ENCODE measurements at places on chromosomes 5 and 9.

- peak; percentile 20 for DNase-seq
Observed at GRCh38 chr5:42514754-42515153, 91.5 kb downstream of the GHR start.

DNA sequence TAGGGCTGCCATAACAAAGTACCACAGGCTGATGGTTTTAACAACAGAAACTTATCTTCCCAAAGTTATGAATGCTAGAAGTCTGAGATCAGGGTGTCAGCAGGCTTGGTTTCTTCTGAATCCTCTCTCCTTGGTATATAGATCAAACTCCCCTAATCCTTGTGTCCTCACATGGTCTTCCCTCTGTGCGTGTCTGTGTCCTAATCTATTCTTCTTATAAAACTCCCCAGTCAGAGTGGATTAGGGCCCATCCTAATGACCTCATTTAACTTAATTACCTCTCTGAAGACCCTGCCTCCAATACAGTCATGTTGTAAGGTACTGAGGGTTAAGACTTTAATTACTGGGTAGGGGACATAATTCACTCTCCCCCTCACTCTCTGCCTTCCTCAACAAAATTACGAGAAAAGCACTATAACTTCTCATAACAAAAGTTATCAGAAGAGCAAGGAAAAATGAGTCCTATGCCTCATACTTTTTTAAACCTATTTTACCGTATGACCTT, 68.6 kb downstream of the DPYSL3 start:
- peak; percentile 57 for DNase-seq

GRCh38 chr5:138370537-138370936, 18.1 kb downstream of the KDM3B start:
- no peak for DNase-seq

DNA sequence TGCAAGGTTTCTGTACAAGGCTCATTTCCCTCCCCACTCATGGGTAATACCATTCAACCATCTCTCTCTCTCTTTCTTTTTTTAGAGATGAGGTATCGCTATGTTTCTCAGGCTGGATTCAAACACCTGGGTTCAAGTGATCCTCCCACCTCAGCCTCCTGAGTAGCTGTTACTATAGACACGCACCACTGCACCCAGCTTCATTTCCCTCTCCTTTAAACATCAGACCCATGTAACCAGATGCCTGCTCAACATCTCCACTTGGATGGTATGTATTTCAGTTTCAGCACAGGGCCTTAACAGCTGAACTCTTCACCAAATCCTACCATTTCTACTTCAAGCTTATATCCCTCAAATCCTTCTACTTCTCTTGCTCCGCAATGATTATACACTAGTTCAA, 117.4 kb downstream of the SSBP2 start:
- no peak for DNase-seq

GRCh38 chr9:29637471-29638237, 2064.4 kb upstream of the C9orf72 start:
- no peak for DNase-seq

GRCh38 chr5:179612577-179613459, 10.7 kb downstream of the HNRNPH1 start:
- no peak for DNase-seq

DNA sequence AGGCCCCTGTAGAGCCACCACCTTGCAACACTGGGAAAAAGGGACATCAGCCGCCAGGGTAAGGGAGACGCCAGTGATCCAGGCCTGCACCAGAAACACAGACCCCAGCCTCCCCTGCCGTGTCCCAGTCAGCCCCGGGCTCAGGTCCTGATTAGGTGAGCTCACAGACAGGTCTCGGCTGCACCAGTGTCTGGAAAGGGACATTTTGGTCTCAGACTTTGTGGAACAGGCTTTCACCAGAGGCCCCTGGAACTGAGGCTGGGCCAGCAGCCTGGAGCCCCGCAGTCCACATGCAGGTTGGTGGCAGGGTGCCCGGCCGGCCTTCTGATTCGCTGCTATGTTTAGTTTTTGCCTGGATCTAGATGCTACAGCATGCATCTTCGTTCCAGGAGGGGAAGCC, 369.0 kb upstream of the IRX4 start:
- no peak for DNase-seq

DNA sequence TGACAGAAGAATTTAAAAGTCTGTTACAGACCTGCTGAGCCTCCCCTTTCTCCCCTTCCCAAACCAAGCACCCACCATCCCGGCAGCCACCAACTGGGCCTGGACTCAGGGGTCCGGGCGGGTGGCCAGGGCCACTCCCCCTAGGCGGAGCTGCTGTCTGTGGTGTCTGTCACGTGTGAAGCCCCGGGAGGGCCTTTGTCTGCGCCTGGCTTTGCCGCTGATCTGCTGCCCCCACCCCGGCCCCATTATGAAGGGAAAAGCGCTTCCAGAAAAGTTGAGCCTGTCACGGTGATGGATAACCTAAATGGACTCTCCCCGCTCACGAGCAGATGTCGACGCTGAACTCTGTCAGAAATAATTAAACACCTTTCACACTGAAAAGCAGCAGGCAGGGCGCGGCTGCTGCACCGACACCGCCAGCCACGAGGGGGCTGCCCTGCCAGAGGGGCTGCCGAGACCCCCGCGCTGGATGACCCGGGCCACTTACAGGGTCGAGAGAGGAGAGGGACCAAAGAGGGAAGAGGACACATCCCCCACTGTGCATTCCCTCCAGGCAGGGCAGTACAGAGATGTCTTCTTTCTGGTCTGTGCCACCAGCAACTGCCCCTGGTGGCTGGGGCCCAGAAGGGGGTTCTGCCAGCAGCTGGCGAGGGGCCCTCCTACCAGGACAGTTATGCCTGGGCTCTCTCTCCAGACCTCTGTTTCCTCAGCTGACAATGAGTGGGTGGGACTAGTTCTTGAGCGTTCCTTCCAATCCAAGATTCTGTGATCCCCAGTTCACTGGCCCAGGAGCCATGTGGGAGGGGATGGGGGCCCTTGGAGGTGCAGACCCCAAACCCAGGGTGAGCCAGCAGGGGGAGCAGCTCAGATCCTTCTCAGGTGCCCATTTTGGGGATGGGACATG, 36.0 kb upstream of the BARHL1 start:
- peak; percentile 75 for DNase-seq

GRCh38 chr9:4709380-4709779, 30.0 kb downstream of the CDC37L1 start:
- DNase-seq: no peak

- no peak for DNase-seq
Observed at GRCh38 chr5:134440201-134440755, 28.6 kb upstream of the CDKN2AIPNL start.

GRCh38 chr9:82404196-82404870, 415.8 kb downstream of the SPATA31D1 start:
- DNase-seq: no peak

GRCh38 chr5:90307782-90308181, 101.8 kb downstream of the CETN3 start:
- no peak for DNase-seq

DNA sequence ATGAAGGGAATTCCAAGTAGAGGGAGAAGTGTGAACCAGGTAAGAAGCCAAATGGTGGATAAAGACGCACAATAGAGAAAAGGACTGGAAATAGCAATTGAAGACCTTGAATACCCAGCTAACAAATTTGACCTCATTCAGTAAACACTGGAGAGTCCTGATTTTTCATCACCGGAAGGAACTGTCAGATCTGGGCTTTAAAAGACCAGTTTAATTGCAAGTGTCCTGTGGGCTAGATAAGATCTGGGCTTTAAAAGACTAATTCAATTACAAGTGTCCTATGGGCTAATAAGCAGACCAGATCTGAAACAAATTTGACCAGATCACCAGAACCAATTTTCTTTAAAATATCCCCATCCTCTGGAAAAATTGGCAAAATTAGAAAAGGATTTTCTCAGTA, 380.0 kb downstream of the ACTL7B start:
- DNase-seq: no peak

- no peak for DNase-seq
Observed at GRCh38 chr5:14054965-14055963, 87.9 kb upstream of the TRIO start.

GRCh38 chr9:9392755-9393154, 1220.0 kb downstream of the PTPRD start:
- DNase-seq: no peak

DNA sequence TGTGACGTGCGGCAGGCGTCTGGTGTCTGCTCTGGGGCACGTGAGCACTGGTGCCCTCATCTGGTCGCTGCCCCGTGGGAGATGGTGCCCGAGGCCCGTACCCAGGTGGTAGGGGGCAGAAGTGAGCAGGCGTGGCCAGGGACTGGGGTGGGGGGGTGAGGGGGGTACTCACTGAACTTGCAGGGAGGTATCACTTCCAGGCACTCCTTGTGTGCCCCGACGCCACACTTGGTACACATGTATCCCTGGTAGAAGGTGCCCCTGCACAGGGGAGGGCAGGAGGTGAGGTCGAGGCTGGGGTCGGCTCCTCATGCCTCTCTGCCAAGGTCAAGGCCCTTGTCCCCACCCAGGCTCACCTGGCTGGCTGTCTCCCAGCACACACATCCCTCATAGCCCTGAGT, 45.2 kb upstream of the SARDH start:
- DNase-seq: no peak

DNA sequence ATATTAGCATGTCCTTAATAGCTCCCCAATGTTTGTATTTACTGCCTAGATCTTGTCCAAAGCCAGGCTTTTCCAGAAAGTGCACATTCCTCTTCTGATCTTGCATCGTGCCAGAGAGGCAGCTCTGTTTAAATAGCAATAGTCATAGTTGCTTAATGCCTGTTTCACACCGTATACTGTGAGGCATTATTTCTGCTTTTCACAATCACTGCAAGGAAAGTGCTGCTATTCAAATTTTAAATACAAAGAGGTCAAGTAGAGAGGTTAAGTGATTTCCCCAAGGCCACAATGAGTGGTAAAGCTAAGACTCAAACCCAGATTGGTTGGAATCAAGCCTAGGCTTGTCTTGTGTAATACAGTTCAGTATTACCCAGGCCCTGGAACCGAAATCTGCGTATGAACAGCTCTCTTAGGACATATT, 153.6 kb downstream of the SNX18 start:
- DNase-seq: no peak

- DNase-seq: no peak
Observed at GRCh38 chr5:164746723-164747122, 1241.3 kb downstream of the MAT2B start.

GRCh38 chr5:118776755-118777154, 211.6 kb downstream of the DTWD2 start:
- DNase-seq: no peak

GRCh38 chr5:147939431-147940114, 33.2 kb upstream of the C5orf46 start:
- DNase-seq: no peak

DNA sequence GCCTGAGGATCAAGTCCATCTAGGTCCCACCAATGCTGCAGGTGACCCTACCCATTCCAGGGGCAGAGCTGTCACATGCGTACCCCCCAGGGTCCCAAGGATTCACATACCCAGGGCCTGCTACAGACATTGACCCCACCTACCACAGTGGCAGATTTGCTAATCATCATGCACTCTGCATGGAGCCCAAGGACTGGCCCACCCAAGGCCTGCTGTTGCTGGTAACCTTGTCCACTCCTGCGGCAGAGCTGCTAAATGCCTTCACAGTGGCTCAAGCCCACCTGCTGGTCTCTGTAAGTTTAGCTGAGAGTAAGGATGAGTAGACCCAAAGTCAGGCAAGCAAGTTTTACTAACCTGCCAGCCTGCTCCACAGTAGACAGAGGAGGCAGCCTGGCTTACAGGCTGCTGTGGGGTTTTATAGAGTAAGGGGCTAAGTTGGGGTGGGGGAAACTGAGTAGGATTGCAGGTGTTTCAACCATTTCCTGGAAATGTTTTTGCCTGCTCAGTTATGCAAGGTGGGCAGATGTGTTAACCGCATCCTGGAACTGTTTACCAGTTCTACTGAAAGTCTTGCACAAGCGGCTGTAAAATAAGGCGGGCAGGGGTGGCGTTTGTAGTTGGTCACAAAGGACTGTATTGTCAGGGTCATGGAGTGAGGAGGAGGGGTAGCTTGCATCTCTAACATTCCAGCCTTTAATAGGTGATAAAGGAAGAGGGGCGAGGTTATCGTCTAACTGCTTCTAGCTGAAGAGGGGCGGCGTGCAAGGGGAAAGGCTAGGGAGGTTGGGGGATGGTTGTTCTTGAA, 2163.5 kb upstream of the WWC1 start:
- no peak for DNase-seq

GRCh38 chr9:70609542-70610286, 195.3 kb upstream of the KLF9 start:
- DNase-seq: no peak

GRCh38 chr5:33330426-33330825, 110.3 kb upstream of the TARS1 start:
- DNase-seq: no peak

DNA sequence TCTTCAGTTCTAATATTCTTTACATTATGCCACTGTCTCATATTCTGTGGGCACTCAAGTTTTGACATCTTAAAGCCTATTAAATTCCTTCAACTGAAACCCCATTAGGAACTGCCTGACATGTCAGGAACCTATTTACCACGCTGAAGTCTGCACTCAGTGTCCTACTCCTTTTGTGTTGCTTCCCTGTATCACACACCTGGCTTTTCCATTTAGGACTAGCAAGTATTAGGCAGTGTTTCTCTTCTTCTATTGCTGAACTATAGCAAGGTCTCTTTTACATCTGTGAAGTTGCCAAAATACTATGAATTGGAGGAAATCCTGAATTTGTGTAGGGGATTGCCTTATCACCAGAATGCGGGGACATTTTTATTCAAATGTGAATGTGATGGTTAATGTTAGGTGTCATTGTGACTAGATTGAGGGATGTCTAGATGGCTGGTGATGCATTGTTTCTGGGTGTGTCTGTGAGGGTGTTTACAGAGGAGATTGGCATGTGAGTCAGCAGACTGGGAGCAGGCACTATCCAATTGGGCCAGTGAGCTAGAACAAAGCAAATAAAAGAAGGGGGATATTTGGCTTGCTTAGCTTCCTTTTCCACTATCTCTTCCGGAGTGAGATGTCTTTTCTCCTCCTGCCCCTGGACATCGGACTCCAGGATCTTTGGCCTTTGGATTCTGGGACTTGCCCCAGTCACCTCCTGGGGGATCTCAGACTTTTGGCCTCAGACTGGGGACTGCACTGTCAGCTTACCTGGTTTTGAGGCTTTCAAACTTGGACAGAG, 21.2 kb upstream of the VCAN start:
- DNase-seq: no peak

DNA sequence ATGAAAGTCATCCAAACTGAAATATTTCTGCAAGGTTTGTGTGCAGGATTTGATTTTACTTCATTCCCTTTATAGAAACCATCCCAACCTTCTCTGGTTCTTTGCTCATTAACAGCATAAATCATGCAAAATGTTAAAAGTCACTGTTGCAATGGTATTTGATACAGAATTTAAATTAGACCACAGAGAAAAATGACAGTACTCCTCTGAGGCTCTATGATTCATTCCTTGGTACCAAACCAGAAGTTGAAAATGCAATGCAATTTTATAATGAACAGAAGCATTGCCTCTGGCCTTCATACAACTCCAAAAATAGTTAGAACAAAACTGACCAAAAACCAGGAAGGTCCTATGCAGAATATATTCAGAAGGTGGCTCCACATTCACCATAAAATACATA, 607.1 kb downstream of the TLE1 start:
- DNase-seq: no peak
